ENCODE measurements at places on chromosomes 5 and 9.

- no peak for DNase-seq
These were observed 46.8 kb downstream of the ACO1 start for GRCh38 chr9:32431196-32431595.

- DNase-seq: no peak
These were observed 69.0 kb upstream of the XPA start for GRCh38 chr9:97766092-97766491.

- no peak for DNase-seq
These were observed 70.2 kb upstream of the STXBP1 start for GRCh38 chr9:127541865-127542264.

DNA sequence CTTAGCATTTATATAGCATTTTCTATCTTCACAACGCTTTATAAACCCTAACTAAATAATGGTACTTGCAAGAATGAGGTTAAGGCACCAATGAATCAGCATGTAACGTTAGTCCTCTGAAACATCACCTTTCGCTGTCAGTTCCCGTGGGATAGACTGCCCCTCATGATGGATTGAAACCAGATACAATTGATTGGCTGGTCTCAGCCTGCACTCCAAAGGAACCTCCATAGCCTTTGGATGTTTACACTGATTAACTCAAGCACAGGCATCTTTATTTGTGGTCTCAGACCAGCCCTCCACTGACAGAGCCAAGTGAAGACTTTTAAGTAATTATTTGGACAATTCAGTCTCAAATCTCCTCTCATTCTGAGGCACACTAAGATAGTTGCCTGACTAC, 1339.4 kb upstream of the WWC1 start:
- DNase-seq: no peak

GRCh38 chr5:108728566-108729241, 19.0 kb upstream of the FER start:
- DNase-seq: no peak

- no peak for DNase-seq
These were observed 2.0 kb downstream of the CD74 start for GRCh38 chr5:150410524-150411244.

DNA sequence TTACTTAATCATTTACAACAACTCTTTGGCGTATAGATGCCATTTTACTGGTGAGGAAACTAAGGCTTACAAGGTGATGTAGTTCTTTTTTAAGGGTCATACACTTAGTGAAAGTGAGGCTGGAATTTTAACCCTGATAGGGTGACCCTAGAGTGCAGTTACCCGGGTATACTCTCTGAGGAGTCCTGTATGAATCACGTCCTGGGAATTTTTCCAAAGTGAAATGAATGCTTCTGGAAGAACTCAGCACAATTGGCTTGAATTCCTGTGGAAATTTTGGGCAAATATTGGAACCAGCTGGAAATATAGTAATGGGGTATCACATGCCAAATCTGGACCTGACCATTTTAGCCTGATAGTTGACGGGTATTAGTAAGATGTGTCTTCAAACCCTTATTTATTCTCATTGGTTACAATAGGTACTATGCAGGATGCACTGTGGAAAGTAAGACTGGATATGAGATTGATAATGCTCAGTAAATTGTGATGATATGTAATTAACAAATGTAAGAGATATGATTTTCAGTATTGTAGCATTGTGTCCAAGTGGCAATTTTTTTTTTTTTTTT, 14.8 kb downstream of the SUB1 start:
- DNase-seq: no peak

- no peak for DNase-seq
These were observed 3.8 kb downstream of the FAM219A start for GRCh38 chr9:34454571-34455065.
